Common myeloid progenitor, CD34-positive (primary cell): ENCODE measurements at places on chromosomes 4 and X.

- DNase-seq = no peak
These were observed at the start of gene HTRA3 for GRCh38 chr4:8269535-8270417. HTRA3 (plus strand) TSS chr4:8269754; CDS start chr4:8269969, 215 bp downstream.

GRCh38 chrX:87518504-87518903, 902 bp downstream of the KLHL4 start:
- no peak for DNase-seq

- no peak for DNase-seq
These were observed 110.6 kb downstream of the PHKA2 start for GRCh38 chrX:18873189-18873791.

GRCh38 chr4:147717878-147718277, 14.0 kb upstream of the ARHGAP10 start:
- DNase-seq = no peak

DNA sequence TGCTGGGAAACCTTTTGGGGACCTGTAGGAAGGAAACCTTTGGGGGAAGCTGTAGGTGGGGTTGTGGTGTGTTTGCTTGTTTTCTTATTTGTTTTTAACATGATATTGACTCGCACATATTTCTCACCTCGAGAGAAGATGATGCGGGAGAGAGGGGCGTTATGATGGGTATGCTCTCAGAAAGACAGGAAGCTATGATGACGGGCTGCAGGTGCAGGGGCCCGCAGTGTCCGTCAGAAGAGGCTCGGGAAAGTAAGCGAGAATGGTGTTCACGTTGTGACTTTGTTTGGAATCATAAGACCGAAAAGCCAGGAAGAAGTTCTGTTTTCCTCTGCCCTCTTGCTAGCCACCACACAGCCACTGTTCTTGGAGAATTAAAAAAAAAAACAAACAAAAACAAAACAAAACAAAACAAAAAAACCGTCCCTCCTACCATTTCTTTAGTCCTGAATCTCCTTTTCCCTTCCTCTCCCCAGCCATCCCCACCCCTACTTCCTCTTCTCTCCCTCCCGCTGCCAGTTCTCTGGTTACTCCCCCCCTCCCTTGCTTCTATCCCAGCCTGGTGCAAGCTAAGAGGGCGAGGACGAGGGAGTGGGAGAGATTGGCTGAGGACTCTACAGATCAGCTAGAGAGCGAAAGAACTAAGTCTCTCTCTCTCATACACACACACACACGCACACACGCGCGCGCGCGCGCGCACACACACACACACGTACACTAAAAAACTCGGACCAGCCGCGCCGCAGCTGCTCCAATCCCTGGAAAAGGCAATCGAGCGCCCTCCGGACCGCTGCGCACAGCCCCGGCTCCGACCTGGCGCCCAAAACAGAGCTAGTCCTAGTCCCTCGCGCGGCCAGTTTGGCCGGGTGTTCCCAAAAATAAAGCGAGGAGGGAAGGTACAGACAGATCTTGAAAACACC, at the start of gene BMP3:
Gene BMP3 (plus strand): TSS at position 648 of the 920 bp plus-strand sequence. CDS start 577 bp downstream, outside the sequence.
- peak; percentile 29 for DNase-seq

- DNase-seq = peak; percentile 11
These were observed 102.7 kb upstream of the TENM3 start for GRCh38 chr4:182140547-182140946.
